ENCODE measurements at places on chromosomes 3 and 15.

DNA sequence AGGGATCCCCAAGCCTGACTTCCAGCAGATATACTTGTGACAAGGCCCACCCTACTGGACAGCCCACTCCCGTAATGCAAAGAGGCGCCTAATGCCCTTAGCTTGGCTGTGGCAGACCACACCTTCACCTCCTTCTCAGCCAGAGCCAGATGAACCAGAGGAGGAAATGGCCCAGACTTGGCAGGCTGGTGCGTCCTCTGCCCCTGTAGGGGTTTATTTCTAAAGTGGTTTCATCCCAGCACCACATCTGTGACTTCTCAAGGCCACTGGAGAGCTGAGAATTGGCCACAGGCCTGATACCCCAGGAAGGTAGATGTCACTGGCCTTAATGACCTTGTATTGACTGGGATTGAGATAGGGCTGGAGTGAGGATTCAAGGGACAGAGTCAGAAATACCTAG lies 29.5 kb downstream of the BOC start:
- no peak for DNase-seq

DNA sequence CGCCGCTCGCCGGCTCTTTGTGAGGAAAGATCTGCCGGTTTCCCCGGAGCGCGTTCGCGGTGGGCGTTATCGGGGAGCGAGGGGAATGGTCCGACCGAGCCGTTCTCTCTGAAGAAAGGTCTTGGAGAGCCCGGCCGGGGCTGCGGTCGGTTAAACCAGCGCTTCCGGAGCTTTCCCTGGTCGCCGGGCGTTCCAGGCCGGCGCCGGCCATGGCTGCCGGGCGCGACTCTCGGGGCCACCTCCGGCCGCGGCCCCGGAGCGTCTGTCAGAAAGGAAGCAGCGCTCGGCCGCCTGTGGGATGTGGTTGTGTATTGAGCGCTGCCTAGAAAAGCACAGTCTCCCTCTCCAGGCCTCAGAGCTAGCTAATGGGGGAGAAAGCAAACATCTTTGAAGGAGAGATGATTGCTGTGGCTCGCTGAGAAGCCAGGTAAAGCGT lies 731 bp downstream of the FYTTD1 start:
- DNase-seq = peak; percentile 60

DNA sequence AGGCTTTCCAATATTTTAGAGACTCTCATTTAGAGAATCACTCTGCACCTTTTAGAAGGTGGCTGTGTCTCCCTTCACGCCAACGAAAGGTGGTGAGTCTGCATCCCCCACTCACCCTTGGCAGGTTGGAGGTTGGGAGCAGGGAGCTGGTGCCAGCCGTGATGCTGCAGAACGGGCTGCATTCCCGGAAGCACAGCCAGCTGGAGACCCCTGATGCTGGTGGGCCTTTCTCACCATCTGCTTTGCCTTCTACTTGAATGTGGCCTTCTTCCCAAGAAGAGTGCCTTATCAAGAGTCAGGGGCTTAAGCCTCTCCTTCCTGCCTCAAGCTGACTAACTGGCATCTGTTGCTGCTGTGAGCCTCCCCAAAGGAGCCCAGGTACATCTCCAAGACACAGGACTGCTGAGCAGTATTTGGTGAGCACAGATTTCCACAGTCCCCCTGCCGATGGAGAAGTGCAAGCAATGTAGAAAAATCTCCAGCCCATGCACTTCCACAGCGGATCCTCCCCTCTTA lies 17.7 kb upstream of the HEG1 start:
- DNase-seq = no peak

GRCh38 chr15:48090115-48090514 lies 30.7 kb upstream of the SLC24A5 start:
- DNase-seq = no peak

GRCh38 chr3:80870476-80871041 lies 890.9 kb downstream of the GBE1 start:
- DNase-seq = no peak

GRCh38 chr15:55221090-55222011 lies 24.6 kb upstream of the RSL24D1 start:
- peak; percentile 93 for DNase-seq

DNA sequence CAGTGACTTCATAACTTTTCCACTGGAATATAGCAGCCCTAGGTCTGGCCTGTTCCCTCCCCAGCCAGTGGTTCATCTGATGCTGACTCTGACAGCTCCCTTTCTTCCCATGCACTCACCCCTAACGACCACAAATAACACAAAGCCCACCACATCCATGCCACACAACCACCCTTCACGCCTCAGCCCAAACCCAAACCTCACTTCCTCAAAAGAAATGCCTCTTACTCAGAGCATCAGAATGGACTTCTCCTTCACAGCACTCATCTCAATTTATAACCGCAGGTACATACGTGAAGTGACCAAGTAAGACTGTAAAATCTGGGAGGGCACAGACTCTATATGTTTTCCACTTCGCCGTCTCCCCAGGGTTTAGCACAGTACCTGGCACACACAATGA lies 1.1 kb downstream of the RBSN start:
- no peak for DNase-seq

DNA sequence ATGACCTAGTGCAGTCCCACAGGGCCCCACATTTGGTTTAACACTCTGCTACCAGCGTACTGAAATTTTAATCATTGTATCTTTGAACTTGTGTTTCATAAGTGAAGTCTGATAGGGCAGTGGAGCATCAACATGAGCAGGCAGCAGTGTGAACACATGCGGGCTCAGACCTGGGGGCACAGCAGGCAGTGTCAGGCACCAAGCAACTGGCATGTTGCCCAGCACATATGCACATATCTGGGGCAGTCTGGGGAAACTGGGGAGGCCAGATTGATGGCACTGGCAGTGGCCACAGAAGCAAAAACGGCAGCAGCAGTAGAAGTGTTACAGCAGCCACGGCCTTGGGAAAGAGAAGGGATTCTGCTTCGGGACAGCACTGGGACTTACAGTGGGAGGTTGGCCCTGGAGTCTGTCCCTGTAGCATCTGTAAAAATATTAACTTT lies 353.9 kb upstream of the KCNMB2 start:
- DNase-seq = no peak

- DNase-seq = peak; percentile 75
Measured at GRCh38 chr3:124107104-124107890, 115.4 kb upstream of the ROPN1 start.

GRCh38 chr3:10619989-10620832 lies 114.8 kb upstream of the ATP2B2 start:
- no peak for DNase-seq

- no peak for DNase-seq
Measured at GRCh38 chr3:104519068-104519467, 847.6 kb upstream of the ALCAM start.

DNA sequence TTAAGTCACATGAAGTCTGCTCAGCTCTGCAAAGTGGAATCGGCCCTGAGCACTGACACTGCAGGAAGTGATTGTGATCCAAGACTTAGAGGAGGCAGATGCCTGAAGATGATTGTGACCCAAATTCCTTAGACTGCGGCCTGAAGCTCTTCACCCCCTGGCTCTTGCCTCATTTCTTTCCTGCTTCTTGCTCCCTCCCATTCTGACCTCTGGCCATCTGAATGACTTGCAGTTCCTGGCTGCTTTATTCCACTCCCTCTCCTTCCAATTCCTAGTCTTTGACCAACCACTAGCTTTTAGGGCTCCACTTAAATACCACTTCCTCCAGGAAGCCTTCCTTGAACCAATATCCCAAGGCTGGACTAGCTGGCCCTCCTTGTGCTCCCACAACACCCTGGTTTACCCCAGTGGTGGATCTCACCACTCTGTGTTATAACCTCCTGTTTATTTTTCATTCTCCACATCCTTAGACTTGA lies 9.9 kb upstream of the EPB42 start:
- DNase-seq = no peak

DNA sequence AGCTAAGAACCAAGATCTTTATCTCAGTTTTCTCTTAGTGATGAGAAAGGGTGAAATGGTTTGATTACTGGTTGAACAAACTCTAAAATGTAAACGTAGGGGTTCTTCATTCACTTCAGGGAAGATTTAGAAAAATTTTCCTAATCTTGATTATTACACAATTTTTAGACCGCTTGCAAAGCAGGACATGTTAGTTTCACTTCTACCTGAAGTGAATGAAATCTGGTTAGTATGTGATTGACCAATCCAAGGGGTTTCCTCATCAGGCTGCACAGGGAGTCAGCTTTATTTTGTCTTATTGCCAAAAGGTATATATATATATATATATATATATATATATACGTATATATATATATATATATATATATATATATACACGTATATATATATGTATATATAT lies 740.4 kb downstream of the TUSC7 start:
- DNase-seq = no peak

GRCh38 chr3:73448761-73449301 lies 175.9 kb downstream of the PDZRN3 start:
- no peak for DNase-seq

DNA sequence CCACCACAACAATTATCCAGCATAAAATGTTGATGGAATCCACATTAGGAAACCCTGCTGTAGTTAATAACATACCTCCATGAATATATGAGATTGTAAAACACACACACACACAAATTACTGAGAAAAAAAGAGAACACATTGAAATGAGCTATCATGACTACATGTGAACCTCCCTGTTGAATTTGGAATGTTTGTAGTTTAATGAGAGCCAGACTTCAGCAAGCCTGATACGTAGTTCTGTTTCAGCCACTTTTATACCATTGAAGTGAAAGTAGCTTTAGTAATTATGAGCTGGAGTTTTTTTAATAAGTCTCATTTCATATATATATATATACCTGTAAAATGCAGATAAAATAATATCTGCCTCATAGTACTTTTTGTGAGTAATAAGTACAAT lies 1146.4 kb downstream of the NAALADL2 start:
- DNase-seq = no peak

DNA sequence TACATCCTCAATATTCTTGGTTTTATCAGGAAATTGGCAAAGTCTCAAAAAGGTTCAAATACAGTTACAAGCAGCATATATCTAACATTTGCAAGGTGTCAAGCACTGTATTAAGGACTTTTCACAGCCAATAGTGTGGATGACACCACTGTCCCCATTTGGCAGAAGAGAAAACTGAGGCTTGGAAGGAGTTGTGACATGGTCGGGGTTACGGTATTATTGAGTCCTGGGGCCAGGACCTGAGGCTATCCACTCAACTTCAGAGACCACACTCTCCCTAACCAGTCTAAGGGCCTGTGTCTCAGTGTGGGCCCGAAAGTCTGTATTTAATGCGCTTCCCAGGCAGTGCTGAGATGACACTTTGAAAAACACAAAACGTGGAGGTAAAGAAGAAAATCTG lies 99.1 kb downstream of the FOXP1 start:
- no peak for DNase-seq

DNA sequence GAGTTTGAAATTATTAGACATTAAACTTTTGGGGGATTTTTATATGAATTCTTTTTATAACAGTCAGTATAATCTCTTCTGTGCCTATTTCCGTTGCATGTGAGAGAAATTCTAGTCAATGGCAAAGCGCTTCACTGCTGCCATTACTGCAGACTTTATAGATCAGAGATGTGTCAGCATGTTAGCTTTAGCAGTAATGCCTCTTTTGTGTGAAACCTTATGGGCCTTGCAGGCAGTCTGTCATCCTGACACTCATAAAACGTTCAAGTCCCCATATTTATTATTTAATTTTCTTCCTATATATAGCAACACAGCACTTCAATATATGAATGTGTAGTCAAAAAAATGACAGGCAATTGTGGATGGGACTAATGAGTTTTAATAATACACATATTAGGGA lies 191.0 kb downstream of the NLGN1 start:
- no peak for DNase-seq

GRCh38 chr15:80710635-80711554 lies 15.8 kb downstream of the ABHD17C start:
- DNase-seq = peak; percentile 21

DNA sequence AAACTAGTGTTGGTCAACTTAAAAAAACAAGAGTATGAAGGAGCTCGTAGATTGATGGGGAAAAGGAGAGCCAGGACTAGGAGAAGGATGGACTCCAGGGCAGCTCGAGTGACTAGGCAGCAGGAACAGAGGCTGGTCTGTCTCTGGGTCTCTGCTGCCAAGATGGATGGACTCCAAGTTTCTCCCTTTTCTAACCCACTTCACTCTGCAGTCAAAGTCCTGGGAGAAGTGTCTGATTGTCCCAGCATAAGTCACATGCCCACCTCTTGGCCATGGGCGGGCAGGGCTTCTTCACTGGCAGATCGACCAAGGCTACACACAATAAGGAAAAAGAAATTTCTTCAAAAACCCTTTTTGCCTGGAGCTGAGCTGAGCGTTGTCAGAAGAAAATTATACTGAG lies 9.2 kb upstream of the EPB42 start:
- DNase-seq = no peak

DNA sequence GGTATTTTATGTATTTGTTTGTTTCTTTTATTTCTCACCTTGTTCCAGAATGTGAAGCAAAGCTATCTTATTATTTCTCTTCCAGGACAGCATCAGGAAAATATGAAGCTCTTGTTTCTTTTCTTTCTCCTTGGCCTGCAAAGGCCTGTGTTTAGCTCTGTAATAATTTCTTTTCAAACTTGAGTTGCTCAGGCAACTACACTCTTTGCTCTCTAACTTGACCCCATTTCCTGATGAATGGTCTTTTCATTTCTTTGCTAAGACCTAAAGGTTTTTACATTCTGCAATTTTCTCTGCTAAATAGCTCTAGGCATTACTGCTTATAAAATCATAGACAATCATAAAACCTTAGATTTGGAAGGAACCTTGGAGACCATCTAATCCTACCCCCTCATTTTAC lies 26.2 kb upstream of the ZNF770 start:
- DNase-seq = no peak

GRCh38 chr3:194049394-194049793 lies 86.6 kb upstream of the HES1 start:
- no peak for DNase-seq

GRCh38 chr3:27356976-27357375 lies 12.2 kb downstream of the NEK10 start:
- DNase-seq = no peak

DNA sequence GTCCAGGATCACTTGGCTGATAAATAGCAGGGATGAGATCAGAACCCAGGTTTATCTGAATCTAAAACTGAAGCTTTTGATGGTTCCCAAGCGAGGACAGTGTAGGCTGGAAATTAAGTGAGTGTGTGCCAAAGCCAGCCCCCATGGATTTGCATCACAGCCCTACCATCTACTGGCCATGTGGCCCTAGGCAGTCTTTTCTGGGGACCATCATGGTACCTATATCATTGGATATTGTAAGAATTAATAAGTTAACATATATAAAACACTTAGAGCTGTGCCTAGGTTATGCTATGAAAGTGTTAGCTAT lies 32.8 kb upstream of the SSR3 start:
- no peak for DNase-seq

DNA sequence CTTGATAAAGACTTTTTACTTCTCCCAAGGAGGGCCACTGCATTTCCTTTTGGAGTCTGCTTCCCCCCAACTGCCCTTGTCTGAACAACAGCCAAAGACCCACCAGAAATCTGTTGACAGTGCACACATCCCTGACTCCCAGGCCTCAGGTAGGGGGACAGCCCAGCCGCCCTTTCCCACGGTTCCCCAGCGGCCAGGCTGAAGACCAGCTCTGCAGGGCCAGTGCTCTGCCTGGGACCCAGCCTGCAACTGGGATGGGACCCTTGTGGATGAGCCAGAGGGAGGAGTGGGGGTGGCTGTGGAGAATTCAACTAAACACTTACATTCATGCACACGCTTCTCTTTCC lies 8.1 kb upstream of the PRR23E start:
- no peak for DNase-seq

- DNase-seq = peak; percentile 18
Measured at GRCh38 chr3:172511783-172512762, 11.2 kb downstream of the TNFSF10 start.
